ENCODE measurements at places on chromosomes 13 and 19.

GRCh38 chr19:2194513-2195078 lies 30.9 kb downstream of the DOT1L start:
- no peak for DNase-seq

DNA sequence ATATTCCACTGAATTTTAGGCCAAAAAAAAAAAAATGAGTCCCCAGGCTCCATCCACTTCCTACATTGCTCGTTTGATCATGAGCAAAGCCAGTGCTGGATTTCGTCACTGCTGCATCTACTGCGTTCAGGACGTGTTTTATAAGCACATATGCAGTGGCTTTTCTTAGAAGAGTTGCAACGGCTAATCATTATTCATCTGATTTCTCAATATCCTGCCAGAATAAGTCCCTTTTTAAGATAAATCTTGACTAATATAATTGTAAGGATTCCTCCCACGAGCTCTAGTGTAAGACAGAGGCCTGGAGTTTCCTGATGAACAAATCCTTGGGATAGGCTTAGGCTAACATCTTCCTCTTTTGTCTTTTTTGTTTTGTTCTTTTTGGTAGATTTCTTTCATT lies 19.5 kb downstream of the FAM124A start:
- no peak for DNase-seq

DNA sequence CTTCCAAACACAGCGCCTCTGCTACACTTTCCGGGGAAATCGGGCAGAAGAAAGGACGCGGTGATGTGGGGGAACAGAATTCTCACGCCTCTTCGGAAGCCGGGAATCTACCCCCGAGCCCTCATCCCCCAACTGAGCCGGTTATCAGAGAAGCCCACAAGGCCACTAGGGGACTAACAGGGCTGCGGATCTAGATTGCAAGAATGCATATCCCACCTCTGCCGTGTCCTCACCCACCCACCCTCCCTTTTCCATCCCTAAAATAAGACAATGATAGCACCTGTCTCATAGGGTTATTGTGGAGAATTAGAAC lies 1.1 kb downstream of the IGFLR1 start:
- DNase-seq, result no peak

GRCh38 chr19:48174445-48175030 lies 4.1 kb downstream of the ZSWIM9 start:
- no peak for DNase-seq

DNA sequence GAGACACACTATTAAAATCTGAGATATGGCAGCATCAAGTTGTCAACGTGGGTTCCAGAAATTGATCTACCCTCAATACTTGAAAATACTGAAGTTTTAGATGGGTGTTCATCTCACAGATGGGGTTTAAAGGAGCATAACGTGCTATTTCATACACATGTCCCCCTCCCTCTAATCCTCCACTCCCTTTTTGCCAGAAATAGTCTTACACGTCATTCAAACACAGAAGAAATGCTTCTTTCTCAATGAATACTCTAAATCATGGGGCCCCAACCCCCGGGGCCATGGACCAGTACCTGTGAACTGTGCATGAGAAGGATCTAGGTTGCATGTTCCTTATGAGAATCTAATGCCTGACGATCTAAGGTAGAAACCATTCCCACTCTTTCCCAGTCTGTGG lies 19.6 kb downstream of the KLF12 start:
- no peak for DNase-seq

GRCh38 chr13:92272177-92272576 lies 873.8 kb downstream of the GPC5 start:
- DNase-seq, result no peak

DNA sequence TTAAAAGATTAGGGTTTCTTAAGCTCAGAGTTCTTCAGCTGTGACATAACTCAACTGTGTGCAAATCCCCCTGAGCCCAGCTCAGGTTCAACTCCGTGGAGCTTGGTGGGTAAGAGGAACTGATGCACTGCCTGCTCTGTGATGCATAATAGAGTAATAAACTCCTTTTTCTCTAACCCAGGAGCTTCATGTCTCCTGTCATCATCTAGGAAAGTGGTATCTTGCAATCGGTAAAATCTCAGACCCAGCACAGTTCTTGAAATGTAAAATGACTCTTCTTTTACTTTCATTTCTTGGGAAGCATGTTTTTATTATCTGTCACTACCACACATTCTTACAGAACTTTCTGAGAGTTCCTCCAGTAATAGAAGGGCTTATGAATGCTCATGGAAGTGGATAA lies 123.8 kb upstream of the PCDH9 start:
- DNase-seq, result no peak

DNA sequence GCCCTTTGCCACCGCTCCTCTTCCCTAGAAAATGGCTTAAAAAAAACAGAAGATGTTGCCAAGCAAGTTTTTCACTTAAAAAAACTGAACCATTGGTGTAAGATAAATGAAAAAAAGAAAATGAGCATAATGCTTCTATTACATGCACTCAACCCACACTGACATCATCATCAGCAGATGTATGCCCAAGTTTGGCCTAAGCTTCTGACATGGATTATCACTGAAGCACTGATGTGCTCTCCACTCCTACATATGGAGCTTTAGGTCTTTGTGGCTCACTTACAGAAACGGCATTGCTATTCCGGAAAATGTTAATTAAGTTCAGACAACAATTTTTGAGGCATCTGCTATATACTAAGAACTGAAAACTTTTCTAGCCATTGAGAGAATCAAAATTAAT lies 8.0 kb downstream of the RXFP2 start:
- DNase-seq, result no peak

GRCh38 chr19:30810726-30811125 lies 438.5 kb downstream of the ZNF536 start:
- DNase-seq, result no peak

DNA sequence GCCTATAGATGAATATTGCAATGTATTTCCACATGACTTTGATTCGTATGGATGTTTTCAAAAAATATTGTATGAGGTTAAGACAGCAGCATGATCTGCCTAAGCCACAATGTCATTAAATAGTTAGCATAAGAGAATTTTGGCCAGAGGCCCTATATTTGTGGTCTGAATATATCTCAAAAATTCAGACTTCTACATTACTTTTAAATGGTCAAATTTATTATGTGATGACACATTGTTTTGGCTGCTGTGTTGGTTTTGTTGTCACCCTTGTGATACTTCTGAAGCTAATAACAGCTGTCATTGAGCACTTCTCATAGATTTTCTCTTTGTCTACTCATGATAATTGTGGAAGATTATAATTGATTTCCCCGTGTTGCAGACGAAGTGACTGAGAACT lies 288.2 kb downstream of the MYO16 start:
- no peak for DNase-seq

DNA sequence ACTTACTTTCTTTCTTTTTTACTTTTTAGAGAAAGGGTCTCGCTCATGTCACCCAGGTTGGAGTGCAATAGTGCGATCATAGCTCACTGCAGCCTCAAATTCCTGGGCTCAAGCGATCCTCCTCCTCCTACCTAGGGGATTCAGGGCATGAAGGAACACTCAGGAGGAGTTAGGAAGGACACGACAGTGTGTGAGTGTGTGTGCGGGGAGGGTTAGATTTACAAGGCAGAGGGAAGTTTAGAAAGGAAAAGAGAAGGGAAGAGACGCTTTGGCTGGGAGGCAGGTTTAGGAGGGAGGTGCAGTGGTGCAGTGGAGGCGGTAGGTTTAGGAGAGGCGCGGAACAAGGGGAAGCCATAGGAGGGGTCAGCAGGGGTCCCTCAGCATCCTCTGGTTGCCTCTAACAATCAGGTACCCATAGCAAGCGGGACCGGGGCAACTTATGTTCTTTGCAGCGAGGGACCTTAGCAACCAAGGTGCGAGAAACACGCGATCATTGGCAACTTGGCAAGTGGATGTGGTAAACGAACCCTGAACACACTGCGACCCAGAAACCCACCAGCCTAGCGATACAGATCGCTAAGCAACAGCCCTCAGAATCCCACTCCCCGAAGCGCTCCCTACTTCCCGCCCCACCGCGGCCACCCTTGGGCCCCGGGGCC lies 501 bp downstream of the SIRT2 start:
- no peak for DNase-seq

DNA sequence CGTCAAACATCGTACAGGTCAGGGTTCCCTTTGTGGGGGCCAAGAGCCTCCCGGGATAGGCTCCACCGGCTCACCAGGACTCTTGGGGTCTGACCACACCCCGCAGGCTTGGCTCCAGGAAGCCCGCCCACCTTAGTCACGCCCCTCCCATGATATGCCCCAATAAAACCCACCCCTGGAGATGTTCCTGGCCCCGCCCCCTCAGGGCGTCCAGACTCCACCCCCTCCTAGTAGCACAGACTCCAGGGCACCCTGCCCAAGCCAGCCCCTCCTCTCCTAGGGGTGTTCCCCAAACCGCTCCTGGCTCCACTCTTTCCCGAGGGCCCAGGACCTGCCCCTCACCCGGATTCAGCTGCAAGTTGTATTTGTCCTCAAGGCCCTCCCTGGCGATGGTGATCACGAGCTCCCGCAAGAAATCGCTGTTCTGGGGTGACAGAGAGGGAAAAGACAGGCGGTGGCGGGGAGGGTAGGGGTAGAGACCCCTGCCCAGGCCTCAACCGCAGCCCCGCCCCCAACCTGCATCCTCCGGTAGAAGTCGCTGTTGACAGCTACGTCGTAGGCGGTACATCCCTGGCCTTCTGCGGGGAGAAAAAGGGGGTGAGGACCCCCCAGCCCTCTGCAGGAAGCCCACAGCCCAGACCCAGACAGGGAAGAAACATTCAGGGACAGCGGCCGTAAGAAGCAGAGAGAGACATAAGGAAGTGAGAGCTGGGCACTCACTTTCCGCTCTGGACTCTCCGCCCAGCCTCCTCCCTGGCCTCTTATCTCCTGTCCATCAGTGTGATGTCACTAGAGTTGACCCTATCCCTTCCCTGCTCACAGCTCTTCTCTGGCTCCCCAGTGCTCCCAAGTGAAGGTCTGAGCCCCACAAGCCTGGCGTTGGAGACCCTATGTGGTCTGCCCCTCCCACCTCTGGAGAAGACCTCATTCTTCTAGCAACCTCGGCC lies 3.9 kb downstream of the PIH1D1 start:
- no peak for DNase-seq

- DNase-seq, result no peak
Observed at GRCh38 chr19:34363930-34364329, 1.1 kb upstream of the GPI start.

GRCh38 chr19:44367024-44367423 lies 10.5 kb upstream of the ZNF112 start:
- no peak for DNase-seq

DNA sequence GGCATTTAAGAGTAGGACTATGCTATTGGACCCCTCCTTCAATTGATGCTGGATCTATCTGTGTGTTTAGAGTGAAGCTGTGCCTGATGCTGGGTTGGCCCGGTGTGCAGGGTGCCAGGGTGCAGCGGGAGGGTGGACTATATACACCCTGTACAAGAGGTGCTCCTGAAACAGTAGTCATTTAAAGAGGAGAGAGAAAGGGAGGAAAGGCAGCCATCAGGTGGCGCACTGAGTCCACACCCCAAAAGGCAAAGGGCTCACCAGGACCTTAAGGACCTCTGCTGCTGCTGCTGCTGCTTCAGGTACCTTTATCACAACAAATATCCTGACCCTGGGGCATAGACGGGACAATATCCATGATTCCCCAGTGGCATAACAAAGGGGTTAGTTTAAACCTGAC lies 39.4 kb downstream of the ZNF136 start:
- no peak for DNase-seq

DNA sequence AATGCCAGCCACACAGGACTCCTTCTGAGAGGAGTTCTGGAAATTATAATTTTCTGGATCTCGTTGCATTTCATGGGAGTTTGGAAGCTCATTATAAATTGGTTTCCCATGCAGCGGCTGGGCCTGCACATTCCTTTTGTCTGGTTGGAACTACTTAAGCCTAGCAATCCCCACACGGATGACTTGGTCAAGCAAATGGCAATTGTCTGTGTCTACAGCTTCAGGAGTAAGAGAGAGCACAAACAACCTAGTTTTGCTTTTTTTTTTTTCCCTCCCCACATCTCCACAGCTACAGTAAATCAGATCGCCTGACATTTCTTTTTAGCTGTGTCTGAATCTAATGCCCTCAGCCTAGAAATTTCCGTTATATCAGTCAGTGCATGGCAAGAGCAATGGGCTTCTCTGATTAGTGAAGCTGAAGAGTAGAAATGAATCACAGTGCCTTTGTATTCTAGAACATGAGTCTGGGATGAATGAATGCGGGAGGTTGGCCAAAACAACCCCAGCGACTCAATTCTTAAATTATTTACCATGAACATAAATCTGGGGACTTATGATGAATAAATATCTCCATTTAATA lies 15.1 kb downstream of the PCDH8 start:
- no peak for DNase-seq

DNA sequence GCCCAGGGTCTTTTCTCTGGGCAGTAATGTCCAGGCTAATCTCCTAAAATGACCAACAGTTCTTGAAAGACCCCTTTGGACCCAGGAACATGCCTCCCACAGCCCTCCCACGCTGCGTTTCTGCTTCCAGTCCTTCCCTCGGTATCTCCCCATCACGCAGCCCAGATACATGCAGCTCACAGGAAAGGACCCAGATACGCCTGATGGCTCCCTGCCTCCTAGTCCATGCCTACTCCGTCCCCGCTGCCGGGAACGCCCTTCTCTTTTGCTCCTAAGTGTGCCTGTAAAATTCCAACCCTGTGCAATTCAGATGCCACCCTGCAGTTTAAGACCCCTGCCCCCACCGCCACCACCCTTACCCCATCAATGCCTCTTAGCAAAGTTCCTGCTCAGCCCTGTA lies 778 bp downstream of the MUC16 start:
- DNase-seq, result no peak

- no peak for DNase-seq
Observed at GRCh38 chr19:11096210-11096841, 7.1 kb downstream of the LDLR start.

GRCh38 chr19:14410091-14411051 lies 8.8 kb downstream of the DDX39A start:
- no peak for DNase-seq

GRCh38 chr13:46556418-46556779 lies 3.4 kb downstream of the LRCH1 start:
- no peak for DNase-seq

DNA sequence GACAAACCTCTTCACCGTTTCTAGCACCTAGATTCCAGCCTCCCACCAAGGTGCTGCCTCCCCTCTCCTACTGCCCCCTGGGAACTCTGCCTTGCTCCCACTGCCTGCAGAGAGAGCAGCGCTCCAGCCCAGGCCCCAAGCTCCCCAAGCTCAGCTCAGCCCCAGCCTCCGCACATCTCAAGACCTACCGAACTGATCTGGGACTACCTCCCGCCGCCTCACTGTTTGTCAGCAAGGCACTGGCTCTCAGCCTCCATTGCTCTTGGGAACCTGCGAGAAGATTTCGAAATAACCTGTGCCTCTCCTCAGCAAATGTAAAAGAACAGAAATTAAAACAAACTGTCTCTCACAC lies 92.4 kb upstream of the GPR183 start:
- DNase-seq, result no peak

DNA sequence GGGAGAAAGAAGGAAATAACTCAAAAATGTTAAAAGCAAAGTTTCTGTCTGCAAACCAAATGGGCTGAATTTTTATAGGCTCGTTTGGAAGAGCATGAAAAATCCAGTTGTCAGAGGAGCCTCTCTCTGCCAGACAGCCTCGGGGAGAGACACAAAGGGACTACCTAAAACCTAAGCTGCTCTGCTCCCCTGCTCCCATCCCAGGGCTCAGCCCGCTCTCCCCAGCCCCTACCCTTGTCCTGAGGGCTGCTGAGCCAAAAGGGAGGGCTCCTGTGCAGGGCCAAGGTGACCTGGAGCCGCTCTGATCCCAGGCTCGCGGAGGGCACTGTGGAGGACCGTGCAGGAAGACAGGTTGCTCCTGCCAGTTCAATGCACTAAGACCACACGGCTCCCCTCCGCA lies 96.7 kb upstream of the UQCRFS1 start:
- DNase-seq, result no peak

GRCh38 chr19:32287086-32287485 lies 58.3 kb upstream of the ZNF507 start:
- no peak for DNase-seq
